ENCODE measurements at places on chromosomes 3 and 15.

GRCh38 chr3:105869861-105870755, 1.3 kb upstream of the CBLB start:
- DNase-seq, result no peak

DNA sequence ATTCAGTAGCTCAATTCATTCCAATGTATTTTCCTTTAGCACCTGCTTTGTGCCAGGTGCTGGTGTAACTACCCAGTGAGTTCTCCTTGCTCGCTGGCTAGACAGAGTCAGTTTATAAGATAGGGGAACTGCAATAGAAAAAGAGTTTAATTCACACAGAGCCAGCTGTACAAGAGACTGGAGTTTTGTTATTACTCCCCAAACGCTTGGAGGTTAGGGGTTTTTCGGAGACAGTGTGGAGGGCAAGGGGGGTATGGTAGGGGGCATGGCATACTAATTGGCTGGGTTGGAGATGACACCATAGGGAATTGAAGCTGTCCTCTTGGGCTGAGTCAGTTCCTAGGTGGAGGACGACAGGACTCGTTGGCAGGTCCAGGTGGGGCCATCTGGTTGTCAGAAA, 5.4 kb upstream of the CFAP91 start:
- no peak for DNase-seq

- no peak for DNase-seq
Measured at GRCh38 chr3:89261673-89262072, 154.3 kb downstream of the EPHA3 start.

- DNase-seq, result no peak
Measured at GRCh38 chr3:170171563-170171962, 10.0 kb downstream of the PHC3 start.

GRCh38 chr15:89672221-89673164, 6.7 kb downstream of the PLIN1 start:
- no peak for DNase-seq

GRCh38 chr3:8451696-8452095, 49.9 kb upstream of the LMCD1 start:
- no peak for DNase-seq

DNA sequence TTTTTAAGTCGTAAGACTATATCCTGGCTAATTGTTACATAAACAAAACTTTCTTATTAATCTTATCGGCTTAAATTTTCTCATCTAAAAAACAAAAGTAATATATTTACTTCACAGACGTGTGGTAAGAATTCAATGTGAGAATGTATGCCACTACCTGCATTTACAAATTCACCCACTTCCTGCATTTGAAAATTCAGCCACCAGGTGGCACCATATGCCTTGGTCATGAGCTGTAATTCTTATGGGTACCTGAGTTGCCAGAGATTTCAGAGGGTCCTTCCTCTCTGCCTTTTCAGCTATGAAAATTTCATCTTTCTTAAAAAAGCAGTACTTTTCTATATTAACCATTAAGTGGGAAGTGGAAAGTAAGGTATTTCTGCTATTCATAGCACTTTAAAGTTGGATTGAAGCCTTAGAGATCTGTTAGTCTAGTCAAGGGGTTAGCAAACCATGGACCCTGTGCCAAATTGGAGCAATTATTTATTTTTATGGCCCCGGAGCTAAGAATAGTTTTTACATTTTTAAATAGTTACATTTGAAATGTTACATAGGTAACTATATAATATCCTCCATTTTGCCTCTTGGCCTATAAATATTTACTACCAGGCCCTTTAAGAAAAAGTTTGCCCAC, 127.8 kb downstream of the HCN4 start:
- DNase-seq, result peak; percentile 86

DNA sequence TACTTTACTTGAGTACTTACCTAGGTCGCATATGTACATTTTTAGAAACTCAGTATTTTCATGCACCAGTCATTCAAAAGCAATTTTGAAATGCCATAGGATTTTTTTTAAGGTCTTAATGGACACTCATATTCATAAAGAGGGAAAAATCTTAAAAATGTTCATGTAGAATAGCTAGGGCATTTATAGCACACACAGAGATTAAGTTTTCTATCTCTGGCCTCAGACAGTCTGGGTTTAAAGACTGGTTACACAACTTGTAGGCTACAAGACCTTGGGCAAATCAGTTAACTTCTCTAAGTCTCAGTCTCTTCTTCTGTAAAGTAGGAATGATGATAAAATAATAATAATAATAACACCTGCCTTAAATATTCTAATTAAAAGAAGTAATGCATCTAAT, 48.5 kb upstream of the UBP1 start:
- DNase-seq, result no peak

DNA sequence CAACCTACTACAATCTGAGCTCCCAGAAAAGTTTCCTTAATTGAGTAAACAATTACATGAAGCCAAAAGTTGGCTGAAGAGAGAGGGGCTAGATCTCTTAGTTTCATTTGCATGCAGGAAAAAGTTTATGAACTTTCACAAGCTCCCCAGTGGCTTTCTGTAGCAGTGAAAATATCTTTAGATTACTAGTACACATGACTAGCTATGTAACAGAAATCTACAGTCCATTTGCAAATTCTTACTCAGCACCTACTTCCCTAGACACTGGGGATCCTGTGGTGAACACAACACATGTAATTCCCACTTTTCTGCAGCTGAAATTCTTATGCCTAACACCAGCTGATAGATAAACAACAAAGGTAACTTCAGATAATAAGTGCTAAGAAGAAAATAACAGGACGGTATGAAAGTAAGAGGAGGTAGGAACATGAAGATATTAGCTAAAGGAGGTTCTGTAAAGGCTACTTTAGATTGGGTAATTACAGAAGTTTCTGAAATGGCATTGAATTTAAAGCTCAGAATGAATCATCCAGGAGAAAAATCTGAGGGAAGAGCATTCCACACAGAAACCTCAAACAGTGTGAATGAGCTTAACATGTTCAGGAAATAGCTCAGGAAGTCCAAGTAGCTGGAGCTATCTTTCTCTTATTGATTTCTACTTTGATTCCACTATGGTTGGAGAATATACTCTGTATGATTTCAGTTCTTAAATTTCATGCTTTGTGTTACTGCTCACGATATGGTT, 204.8 kb downstream of the MAGI1 start:
- DNase-seq, result no peak

DNA sequence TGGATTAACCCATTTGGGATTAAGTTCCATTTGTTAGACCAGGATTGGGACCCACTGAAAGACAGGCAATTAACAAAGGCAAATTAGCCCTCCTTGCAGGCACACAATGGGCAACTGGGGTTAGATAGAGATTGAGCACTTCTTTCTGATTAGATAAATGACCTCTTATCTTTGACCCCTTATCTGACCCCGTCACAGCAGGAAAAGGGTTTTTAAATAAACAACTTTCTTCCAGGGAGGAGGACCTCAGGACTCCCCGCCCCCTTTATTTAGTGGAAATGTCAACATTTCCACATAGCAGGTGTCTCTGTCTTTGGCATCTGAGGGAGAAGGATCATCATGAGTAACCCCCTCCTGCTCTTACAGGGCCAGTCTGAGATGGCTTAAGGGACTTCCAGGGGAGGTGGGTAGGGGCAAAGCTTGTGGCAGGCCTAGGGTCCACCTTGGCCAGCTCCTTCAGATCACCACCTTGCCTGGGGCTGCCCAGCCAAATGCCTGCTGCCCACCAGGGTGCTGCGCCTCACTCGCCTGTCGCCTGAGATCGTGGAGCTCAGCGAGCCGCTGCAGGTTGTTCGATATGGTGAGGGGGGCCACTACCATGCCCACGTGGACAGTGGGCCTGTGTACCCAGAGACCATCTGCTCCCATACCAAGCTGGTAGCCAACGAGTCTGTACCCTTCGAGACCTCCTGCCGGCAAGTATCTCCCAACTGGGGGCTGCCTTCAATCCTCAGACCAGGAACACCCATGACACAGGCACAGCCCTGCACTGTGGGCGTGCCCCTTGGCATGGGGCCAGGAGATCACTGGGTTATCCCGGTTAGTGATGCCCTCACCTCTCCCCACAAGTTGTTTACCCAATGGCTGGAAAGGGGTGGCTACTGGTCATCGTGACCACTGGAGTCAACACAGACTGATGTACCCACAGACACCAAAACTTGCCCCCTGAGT, 2.6 kb upstream of the WDR6 start:
- no peak for DNase-seq

GRCh38 chr3:52521881-52522650, 11.6 kb downstream of the NT5DC2 start:
- no peak for DNase-seq

DNA sequence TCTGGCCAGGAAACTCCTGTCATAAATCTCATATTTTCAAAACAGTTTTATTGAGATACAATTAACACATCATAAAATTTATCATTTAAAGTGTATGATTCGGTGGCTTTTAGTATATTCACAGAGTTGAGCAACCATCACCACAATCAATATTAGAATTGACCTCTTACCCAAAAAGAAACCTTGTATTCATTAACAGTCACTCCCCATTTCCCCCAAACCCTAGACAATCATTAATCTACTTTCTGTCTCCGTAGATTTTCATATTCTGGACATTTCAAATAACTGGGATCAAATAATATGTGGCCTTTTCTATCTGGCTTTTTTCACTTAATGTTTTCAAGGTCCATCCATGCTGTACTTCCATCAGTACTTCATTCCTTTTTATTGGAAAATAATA, 145.7 kb upstream of the RORA start:
- DNase-seq, result no peak

DNA sequence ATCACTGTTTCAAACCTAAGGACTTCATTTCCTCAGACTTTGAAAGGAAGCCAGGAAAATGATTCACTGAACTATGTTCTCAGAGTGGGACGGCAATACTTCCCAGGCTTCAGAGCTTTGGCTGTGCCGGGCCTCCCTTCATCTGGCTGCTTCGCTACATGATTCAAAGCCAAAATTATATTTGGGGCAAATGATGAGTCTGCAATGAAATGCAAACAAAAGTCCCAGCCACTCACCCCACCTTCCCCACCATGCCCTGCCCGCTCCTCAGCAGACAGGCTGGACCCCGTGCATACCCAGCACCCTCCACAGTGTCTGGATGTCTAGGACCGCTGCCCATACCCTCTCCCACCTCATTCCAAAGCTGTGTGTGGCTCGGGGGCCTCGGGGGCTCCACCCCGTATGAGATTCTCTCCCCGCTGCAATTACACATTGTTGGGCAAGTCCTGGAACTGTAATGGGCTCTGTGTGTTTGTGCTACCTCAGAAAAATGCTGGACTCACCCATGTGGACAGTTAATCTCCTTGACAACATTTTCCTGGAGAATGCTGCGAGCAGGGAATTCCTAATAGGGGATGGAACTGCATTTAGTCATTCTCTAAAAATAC, 32.2 kb downstream of the ATP10A start:
- peak; percentile 96 for DNase-seq

DNA sequence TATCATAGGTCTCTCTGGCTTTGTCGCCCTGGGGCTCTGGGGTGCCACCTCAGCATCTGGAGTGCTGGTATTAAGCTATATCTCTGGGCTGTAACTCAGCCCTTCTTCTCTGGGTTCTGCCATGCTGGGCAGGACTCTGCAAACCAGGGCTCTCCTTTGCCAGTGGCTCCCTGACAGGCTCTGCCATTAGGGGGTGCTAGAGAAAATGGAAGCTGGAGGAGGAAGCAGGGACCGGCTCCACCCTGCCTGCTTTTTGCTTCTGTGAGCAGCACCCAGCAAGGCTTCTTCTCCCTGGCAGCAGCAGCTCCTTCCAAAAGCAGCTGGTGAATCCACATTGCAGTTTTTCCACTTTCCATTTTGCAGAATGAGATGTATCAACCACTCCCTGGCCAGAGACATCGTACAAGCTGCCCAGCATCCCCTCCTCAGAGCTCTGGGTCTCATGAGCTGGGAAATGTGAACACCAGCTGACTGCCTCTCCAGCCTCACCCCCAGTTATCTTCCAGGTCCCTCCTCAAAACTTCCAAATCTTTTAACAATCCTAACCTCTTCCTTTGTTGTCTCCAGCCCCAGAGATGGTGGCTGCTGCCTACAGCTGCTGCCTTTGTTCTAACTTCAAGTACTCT, 165.0 kb downstream of the ABHD5 start:
- DNase-seq, result peak; percentile 83

DNA sequence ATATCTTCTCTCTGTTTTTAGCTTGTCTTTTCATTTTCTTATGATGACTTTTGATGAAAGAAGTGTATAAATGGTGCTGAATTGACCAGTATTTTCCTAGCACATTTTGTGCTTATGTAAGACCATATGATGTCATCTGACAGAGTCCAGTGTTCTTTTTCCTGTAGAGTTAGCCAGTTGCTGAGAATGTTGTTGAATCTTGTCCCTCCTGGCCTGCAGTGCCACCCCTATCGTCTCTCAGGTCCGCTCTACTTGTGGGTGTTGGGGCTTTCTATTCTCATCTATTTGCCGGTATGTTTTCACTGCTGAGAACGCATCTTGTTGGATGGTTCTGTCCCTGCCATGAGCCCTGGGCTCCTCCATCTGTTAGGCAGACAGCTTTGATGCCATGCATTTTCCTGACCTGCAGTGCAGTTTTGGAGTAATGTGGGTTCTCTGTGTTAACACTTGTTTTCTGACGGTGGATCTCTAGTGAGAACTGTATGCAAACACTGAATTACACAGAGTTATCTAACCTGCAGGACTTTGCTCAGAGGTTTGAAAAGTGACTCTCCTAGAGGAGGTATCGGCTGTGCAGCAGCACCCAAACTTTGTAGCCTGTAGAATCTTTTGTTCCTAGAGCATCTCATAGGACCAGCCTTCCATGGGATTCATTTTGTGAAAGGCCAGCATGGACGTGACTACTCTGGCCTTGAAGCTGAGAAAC, 44.6 kb downstream of the SLC6A20 start:
- DNase-seq, result no peak

- DNase-seq, result no peak
Measured at GRCh38 chr15:49731187-49732099, 110.6 kb downstream of the DTWD1 start.

DNA sequence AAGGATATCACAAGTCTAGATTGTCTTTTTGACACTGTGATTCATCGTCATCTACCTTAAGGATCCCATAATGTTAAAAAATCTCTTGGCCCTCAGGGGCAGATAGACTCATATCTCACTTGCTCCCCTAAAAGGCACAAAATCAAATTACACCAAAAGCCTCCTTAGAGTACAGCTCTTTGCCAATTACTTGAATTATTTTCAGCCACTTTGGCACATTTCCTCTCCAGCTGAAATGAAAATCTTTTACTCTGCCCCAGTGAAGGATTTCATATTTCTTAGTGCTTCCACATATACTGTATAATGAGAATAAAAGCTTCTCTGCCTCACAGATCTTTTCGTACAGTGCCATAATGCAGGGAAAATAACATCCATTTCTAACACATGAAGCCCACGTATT, 190.7 kb upstream of the GBE1 start:
- no peak for DNase-seq

- DNase-seq, result no peak
Measured at GRCh38 chr15:37148714-37149113, 48.4 kb upstream of the MEIS2 start.
